ENCODE measurements at places on chromosomes 2 and 18. TPM values are rescaled to one million over a fixed set of nuclear protein-coding genes. Genes with fewer than 3 reads are reported as not detected.

- no peak for DNase-seq
These were observed 900 bp downstream of the C18orf32 start for GRCh38 chr18:49486134-49486533.

B3GNT7 gene
- total RNA-seq: 0.17 TPM

GRCh38 chr18:40160361-40160760 lies 1794.7 kb upstream of the PIK3C3 start:
- DNase-seq: no peak

CYP26B1 gene
- total RNA-seq: 6.8 TPM

- DNase-seq: no peak
These were observed 258.3 kb downstream of the SETBP1 start for GRCh38 chr18:44938720-44939665.

TNFRSF11A gene
- total RNA-seq: 1.3 TPM

DNA sequence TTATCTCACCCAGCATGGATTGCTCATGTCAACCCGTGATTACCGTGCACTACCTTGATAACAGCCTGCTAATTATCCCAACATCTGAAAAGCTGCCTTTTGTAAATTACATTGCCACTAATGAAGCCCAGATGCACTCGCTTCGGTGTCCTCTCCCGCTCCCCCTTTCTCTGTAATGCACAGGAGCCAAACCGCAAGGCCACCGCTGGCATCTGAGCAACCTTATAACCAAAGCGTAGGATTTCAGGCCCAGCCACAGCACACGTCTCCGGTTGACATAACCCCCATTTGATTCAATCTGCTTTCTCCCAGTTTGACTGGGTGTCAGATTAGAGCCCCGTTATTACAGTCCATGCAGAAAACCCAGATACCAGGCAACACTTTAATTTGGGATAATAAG lies 341.2 kb downstream of the ALK start:
- no peak for DNase-seq

LYG2 gene
- total RNA-seq: not detected

DNA sequence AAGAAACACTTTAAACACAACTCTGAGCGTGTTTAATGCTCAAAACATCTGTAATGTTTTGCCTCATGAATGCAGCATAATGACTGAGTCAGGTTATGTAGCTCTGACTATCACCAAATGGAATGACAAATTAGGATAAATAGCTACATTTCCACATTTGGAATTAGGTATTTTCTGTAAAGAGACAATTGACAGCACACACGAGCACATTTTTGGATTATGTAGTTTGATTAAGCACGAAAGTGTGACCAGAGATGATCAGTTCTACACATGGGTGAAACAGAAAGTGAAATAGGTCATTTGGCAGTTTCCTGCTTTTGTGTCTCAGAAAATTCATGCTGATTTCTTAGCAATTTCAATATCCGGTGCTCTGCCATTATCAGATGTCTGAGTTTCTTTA lies 29.0 kb downstream of the LPIN1 start:
- peak; percentile 42 for DNase-seq

TRIB2 gene
- 25.2 TPM for total RNA-seq

GRCh38 chr2:83055376-83056010 lies 1403.6 kb downstream of the SUCLG1 start:
- DNase-seq: peak; percentile 76

EMILIN2 gene
- 1.2 TPM for total RNA-seq

Measured in M059J (cell line).